Activated T-helper 17 cell treated with anti-CD3 and anti-CD28 coated beads, Interleukin-2, amount 50 U/mL, for 72 hours (primary cell): ENCODE measurements at places on chromosomes 12 and 14. TPM values are rescaled to one million over a fixed set of nuclear protein-coding genes. Genes with fewer than 3 reads are reported as not detected.

GRCh38 chr12:125184213-125184967, 119.2 kb downstream of the AACS start:
- no peak for ATAC-seq

- no peak for ATAC-seq
Measured at GRCh38 chr12:6734506-6735387, 10.9 kb downstream of the COPS7A start.

- peak; percentile 85 for ATAC-seq
Measured at GRCh38 chr12:29733060-29733459, 50.7 kb downstream of the TMTC1 start.

- no peak for ATAC-seq
Measured at GRCh38 chr14:84225268-84225667, 1304.7 kb upstream of the FLRT2 start.

GRCh38 chr14:99468836-99469592, 11.6 kb downstream of the SETD3 start:
- ATAC-seq, result no peak

DNA sequence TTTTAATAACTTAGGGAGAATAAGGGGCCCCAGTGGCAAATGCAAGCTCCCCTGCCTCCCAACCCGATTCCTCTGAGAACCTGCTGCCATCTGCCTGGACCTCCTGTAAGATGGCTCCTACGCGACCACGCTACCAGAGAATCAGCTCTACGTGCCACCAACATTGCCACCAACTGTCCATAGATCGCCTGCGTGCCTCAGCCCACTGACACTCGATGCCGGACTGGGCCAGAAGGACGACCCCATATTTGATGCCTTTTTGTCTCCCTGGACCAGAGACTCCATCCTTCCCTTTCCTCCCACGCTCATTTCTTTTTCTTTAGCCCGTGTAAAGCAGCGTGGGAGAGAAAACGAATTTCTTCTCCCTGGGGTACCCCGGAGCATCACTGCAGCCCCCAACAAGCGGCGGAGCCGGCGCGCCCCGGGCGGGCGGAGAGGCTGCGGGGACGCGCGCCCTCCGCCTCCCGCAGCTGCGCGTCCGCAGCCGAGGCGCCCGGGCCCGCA, 565 bp upstream of the KLHL42 start:
- ATAC-seq, result peak; percentile 46

GRCh38 chr12:9649532-9649940, 20.0 kb upstream of the CLEC2D start:
- no peak for ATAC-seq

DNA sequence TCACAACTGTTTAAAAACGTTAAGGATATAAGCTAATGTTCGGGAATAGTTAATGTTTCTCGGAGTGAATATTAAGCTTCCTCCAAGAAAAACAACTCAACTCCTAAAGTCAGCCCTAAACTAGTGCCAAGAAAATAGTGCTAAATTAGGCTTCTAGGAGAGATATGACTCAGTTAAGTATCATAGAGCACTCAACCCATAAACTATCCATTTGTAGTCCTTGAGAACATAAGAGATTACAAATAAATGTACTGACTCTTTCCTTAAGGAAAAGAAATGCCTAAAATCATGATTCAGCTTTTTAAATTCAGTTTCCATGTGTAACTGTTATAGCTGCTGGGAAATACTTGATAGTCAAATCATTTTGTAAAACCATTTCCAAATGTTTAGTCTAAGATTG, 117.1 kb downstream of the HMGA2 start:
- no peak for ATAC-seq

GRCh38 chr12:22529281-22530060, 14.9 kb downstream of the C2CD5 start:
- ATAC-seq, result peak; percentile 79

- ATAC-seq, result no peak
Measured at GRCh38 chr14:29035134-29035533, 268.5 kb downstream of the FOXG1 start.

- no peak for ATAC-seq
Measured at GRCh38 chr12:14874882-14875281, 10.8 kb downstream of the MGP start.

GRCh38 chr12:120625557-120626419, 14.6 kb upstream of the CABP1 start:
- ATAC-seq, result peak; percentile 21

- ATAC-seq, result no peak
Measured at GRCh38 chr12:57889500-57889989, 43.0 kb upstream of the CTDSP2 start.

GRCh38 chr14:77979666-77980351, 179.9 kb downstream of the ADCK1 start:
- no peak for ATAC-seq

DNA sequence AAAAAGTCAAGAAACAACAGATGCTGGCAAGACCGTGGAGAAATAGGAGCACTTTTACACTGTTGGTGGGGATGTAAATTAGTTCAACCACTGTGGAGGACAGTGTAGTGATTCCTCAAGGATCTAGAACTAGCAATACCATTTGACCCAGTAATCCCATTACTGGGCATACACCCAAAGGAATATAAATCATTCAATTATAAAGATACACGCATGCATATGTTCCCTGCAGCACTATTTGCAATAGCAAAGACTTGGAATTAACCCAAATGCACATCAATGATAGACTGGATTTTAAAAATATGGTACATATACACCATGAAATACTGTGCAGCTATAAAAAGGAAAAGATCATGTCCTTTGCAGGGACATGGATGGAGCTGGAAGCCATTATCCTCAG, 18.0 kb upstream of the CATSPERB start:
- ATAC-seq, result no peak

GRCh38 chr12:3262470-3262869, 185.3 kb downstream of the TSPAN9 start:
- no peak for ATAC-seq

Gene LBHD2
- total RNA-seq, result not detected

Gene PLEKHD1
- total RNA-seq, result 0.11 TPM

Gene EXOC3L4
- not detected for total RNA-seq
